ENCODE measurements at places on chromosomes 12 and 14.

DNA sequence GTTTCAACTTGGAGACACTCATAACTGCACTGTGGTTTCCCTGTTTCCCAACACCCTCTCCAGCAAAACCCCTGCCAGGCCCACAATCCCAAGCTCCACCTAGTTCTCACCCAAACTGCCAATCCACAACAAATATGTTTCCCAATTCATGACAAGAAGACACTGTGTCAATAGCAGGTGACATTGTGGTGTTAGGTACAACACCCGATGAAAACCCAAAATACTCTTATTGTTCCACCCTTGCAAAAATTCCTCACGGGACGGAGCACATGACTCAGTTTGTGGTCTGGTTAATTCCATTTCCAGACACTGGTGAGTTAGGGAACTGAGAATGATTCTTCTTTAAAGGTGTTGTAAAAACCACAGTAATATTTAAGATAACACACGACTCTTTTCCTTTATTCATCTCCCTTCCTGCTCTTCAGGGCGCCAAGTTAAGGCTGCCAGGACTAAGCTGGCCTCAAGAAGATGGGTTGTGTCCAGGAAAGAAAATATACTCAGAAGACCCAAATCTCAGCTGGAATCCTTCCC lies 735.5 kb downstream of the MED13L start:
- no peak for DNase-seq

- DNase-seq, result no peak
Observed at GRCh38 chr12:92411687-92412086, 266.0 kb upstream of the BTG1 start.

- no peak for DNase-seq
Observed at GRCh38 chr14:21042918-21043317, 756 bp downstream of the RNASE7 start.

GRCh38 chr12:80129895-80130530 lies 30.7 kb downstream of the OTOGL start:
- DNase-seq, result no peak

- no peak for DNase-seq
Observed at GRCh38 chr12:87597114-87597513, 432.1 kb downstream of the C12orf50 start.
